NCI-H774 (cell line): ENCODE measurements at places on chromosomes 1 and 21.

DNA sequence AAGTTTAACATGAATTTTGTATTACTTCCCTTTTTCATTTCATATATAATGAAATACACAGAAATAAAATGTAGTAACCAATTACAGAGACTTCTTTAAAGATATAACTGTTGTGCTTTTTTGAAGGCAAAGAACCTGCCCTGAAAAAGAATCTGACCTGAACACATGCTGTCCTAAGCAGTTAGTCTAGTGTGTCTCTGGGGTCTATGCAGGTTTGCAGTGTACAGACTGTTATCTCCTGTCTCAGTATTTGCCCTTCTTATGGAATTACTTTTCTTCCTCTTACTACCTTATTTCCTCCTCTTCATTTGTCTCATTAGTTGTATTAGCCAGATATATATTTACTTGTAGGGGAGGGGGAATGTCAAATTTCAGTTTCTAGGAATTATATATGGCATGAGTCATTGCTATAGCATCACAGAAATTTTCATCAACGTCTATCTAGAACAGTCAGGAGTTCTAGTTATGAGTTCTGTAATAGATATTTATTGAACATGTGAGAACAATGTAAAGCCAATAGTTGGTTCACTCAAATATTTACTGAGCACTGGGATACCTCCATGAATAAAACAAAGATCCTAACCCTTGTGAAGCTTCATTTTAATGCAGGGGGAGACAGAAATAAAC is 28.4 kb upstream of the PLEKHO1 start:
- DNase-seq: no peak

DNA sequence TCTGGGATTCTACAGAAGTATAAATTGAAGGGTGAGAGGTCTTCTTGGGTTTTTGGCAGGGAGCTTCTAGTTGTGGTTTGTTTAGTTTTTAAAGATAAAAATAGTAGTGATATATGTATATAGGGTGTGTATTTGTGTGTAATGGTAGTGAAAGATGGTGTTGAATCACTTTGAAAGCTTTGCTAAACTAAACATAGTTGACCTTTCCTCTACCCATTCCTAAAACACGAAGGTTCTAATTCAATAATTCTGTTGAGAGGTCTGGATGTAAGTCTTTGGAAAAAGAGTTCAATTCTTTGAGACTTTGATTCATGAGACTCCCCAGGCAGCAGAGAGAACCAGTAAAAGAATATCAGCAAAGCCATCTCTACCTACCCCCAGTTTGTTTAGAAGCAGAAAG is 247.9 kb upstream of the DUSP10 start:
- DNase-seq: no peak

DNA sequence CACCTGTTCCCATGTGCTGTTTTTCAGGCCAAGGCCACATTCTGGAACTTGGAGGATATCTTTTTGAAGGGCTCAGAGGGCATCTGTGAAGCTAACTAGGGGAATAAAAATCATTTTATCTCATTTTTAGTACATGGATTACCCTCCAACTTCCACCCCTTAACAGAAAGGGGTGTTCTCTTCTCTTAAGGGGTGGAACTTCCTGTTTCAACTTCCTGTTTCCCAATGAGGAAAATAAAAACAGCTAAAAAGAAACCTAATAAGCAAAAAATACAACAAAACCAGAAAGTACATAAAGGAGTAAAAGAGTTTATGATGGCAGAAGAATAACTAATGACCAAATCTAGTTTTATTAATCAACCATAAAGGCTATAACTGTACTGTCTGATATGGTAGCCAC is 24.8 kb upstream of the SLC22A15 start:
- DNase-seq: no peak

GRCh38 chr1:181131255-181131941 is 42.9 kb downstream of the IER5 start:
- no peak for DNase-seq

GRCh38 chr1:3811595-3811911 is 15.3 kb upstream of the LRRC47 start:
- no peak for DNase-seq

DNA sequence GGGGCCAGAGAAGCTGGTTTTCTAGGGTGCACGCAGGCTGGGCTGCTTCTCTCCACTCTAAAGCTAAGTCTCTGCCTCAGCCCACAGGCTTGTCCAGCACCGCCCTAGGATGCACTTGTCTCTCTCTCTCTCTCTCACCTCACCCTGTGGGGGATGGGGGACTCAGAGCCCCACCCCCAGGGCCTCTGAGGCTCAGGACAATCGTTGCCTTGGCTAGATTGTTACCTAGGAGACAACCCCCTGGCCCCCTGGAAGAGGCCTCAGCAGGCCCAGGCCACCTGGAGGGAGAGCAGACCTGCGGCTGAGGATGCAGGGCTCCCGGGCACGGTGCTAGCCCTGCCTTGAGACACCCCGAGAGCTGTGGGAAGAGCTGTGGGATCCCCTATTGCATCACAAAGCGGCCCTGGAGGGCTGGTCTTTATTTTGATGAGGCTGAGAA is at the start of gene ACTRT2:
TSS of gene ACTRT2 (plus strand) at position 235 of the 439 bp plus-strand sequence. CDS start 220 bp downstream, outside the sequence.
- DNase-seq: no peak

GRCh38 chr1:204162494-204163074 is 3.6 kb downstream of the REN start:
- peak; percentile 70 for DNase-seq

DNA sequence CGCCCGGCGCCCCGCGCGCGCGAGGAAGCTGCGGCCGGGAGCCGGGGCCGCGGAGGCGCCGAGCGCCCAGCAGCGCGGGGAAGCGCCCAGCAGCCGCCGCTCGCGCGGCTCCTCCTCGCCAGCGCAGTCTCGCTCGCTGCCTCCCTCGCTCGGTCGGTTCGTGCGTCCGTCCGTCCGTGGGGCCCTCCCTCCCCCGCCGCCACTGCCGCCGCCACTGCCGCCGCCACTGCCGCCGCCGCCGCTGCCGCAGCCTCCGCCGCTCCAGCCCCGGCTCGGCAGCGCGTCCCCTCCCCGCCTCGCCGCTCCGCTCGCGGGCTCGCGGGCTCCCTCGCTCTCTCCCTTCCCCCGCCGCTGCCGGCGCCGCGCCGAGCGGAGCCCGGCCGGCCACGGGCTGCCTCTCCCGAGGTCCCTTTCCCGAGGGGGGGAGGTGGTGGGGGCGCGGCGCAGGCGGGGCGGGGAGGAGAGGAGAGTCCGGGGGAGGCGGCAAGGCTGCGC is at the start of gene KCND3:
TSS of gene KCND3 (minus strand) at position 138 of the 495 bp plus-strand sequence.
- DNase-seq: peak; percentile 16

- no peak for DNase-seq
Measured at GRCh38 chr21:41439248-41439647, 13.2 kb downstream of the MX1 start.

DNA sequence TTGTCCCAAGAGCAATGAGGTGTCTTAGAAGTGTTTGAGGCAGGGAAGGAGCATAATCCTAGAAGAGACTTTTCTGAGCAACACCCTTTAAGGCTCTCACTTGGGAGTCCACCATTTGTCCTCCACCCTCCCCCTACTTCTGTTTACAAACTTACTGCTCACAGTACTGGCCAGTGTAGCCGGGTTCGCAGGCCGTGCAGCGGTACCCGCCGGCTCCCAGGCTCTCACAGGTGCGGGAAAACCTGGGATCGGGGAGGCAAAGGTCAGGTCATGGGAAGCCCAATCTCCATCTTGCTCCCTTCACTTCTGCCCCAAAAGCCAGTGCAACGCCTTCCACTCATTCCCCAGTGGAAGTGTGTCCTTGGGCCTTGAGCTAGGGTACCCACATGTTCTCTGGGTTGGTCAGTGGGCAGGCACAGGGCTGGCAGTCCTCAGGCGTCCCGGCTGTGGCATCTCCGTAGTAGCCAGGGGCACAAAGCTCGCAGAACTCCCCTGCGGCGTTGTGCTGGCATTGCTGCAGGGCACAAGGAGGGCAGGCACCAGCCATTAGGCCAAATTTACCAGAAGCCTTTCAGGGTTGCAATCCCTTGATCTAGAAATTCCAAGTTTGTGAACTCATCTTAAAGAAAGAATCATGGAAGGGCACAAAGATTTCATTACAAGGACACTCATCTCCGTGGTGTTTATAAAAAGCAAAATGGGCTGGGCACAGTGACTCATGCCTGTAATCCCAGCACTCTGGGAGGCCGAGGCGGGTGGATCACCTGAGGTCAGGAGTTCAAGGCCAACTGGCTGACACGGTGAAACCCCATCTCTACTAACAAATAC is 49.8 kb downstream of the LDLRAD2 start:
- DNase-seq: no peak

DNA sequence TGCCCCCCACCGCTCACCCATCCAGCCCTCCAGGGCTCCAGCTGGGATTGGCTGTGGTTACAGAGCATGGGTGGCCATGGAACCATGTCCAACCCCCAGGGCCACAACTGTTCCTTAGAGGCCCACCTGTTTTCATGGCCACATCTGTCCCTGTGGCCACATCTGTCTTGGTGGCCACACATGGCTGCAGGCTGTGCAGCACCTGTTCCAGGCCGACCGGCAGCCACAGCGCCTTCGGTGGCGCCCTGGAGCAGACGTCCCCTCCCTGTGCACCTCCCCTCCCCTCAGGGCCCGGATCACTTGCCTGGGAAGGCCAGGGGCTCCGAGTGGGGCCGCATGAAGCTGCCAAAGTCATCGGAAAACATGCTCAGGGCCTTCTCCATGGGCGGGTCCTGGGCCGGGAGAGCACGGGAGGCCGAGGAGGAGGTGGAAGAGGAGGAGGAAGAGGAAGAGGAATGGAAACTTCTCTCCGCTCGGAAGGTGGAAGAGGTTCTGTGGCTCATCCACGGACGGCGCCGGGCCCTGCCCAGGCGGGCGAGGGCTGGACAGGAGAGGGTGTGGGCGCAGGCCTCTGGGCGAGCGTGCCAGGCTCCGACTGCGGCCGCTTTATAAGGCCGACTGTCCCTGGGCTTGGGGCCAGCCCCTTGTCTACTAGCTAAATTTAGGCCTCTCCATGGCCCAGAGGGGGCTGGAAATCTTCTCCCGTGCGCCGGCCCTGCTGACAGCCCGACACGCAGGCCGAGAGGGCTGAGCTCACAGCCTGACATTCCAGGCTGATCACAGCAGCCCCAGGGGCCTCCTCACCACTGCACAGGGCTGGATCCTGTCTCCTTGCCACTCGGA is at the start of gene HSPB7:
TSS of gene HSPB7 (minus strand) at position 583 of the 843 bp plus-strand sequence. CDS start at position 503, 80 bp downstream.
- DNase-seq: no peak

GRCh38 chr1:175152006-175152652 is 40.4 kb downstream of the KIAA0040 start:
- peak; percentile 22 for DNase-seq

DNA sequence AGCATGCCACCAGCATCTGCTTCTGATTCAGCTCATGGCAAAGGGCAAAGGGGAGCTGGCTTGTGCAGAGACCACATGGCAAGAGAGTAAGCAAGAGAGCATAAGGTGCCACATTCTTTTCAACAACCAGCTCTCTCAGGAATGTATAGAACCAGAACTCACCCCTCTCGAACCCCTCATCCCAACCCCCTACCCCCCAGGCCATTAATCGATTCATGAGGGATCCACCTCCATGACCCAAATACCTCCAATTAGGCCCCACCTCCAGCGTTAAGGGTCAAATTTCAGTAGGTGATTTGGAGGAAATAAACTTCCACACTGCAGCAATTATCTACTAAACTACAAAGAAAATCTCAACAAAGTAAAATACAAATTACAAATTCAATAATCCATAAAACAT is 32.2 kb upstream of the LRRC7 start:
- no peak for DNase-seq

- DNase-seq: no peak
Measured at GRCh38 chr1:187053876-187054275, 225.1 kb downstream of the PLA2G4A start.

DNA sequence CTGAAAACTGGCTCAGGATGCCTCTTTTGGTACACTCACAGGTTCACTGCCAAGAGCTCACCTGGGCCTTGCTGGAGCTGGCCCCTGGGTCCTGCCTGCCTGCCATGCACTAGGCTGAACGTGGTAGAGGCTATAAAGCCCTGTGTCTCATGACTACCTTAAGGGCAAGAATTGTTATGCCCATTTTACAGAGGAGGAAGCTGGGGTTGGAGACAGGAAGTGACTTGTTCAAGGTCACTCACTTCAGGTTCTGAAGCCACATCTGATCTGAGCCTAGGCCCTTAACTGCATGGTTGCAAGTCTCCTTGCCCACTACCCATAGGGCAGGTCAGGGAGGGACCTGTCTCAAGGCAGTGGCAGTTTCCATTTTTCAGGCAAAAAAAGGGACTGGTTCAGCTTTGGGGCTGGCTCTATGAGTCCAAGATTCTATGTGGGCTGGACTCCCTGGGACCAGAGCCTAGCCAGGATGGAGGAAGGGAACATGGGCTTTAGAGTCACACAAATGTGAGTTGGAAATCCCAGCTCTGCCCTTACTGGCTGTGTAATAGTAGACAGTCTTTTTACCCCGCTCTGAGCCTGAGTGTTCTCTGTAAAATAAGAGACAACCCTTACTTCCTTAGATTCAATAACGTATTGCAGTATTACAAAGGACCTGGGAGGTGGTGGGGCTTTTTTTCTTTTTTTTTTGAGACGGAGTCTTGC is 7.8 kb downstream of the STK40 start:
- DNase-seq: no peak

- no peak for DNase-seq
Measured at GRCh38 chr1:44135886-44136285, 5.5 kb downstream of the KLF18 start.

DNA sequence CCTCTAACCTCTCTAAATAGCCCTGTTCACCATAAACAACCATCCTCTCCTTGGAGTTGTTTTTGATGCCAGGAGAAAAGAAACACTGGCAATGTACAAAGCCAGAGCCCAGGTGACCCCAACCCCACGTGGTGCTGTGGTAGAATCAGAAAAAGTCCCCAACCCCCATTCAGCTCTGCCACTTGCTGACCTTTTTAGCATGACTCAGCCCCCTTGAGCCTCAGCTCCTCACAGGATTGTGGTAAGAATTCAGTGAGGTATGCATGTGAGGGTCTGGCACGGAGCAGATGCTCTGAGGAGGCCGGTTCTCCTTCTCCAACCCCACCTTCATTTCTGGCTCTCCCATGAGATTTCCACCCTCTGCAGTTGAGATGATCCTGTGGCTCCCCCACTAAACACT is 11.1 kb upstream of the CHI3L1 start:
- DNase-seq: no peak

DNA sequence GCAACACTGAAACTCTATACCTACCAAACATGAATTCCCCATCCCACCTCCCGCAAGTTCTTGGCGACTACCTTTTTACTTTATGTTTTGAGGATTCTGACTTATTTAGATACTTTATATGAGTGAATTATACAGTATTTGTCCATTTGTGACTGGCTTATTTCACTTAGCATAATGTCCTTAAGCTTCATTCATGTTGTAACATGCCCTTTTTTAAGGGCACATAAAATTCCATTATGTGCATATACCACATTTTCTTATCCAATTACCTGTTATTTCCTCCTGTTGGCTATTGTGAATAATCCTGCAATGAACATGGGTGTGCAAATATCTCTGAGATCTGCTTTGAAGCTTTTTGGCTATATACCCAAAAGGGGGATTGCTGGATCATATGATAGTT is 22.0 kb upstream of the CHIT1 start:
- DNase-seq: no peak

DNA sequence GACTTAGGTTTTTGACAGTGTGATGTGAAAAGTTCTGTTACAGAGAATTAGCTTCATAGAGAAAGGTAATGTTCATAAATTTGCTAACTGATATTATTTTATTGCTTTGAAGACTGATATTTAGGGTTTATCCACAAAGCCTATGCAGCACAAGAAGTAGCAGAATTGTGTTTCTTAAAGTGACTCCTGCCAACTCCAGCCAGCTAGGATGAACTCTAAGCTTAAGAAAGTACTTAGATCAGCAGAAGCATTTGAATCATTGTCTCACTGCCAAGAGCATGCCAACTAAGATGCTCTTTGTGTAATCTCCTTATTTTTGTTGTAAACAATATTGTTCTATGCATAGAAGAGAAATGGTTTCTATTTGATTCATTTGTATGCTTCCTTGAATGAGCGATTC is 589.4 kb upstream of the ADGRL4 start:
- no peak for DNase-seq

- DNase-seq: no peak
Measured at GRCh38 chr1:61674221-61674620, 50.7 kb downstream of the TM2D1 start.
